ENCODE measurements at places on chromosomes 6 and 20.

DNA sequence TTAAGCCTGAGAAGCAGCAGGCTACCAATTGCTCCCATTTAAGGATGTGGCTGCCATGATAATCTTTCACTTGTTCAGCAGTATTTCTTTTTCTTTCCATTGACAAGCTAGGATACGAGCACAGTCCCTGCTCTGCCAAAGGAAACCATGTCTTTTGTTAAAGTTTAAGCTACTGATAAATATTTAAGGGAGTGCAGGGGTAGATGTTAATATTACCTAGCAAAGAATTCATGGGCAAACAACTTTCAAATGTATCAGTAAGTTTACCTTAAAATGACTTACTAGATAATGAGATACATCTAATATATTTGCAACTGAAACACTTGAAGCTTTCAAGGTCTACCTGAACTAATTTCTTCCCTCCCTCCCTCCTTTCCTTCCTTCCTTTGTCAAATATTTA lies 77.3 kb downstream of the OPN5 start:
- no peak for DNase-seq

GRCh38 chr20:17767624-17768023 lies 67.9 kb downstream of the BANF2 start:
- no peak for DNase-seq

- DNase-seq = no peak
These were observed 48.6 kb downstream of the RALY start for GRCh38 chr20:34042262-34042661.

GRCh38 chr6:25017932-25018567 lies 82.3 kb upstream of the RIPOR2 start:
- no peak for DNase-seq

- peak; percentile 19 for DNase-seq
These were observed 18.8 kb downstream of the RBL1 start for GRCh38 chr20:37077009-37077408.

GRCh38 chr6:147951726-147952125 lies 390.9 kb upstream of the SASH1 start:
- no peak for DNase-seq

DNA sequence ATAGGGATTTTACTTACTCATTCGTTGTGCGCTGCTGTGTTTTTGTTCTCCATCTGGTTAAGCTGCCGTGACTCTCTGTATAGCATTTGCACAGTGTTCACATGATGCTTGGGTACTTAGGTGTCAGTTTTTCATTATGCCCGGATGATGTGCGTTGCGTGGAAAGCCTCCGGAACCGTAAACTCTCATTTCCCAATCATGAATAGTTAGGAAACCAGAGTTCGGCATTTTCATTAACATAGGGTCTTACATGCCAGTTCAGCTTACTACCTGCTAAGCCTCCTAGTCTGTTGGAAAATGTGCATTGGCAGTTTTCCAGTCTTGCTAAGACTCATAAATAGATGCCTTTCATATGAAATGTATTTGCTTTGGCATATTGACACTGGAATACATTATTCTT lies 483.4 kb upstream of the FLRT3 start:
- DNase-seq = no peak

DNA sequence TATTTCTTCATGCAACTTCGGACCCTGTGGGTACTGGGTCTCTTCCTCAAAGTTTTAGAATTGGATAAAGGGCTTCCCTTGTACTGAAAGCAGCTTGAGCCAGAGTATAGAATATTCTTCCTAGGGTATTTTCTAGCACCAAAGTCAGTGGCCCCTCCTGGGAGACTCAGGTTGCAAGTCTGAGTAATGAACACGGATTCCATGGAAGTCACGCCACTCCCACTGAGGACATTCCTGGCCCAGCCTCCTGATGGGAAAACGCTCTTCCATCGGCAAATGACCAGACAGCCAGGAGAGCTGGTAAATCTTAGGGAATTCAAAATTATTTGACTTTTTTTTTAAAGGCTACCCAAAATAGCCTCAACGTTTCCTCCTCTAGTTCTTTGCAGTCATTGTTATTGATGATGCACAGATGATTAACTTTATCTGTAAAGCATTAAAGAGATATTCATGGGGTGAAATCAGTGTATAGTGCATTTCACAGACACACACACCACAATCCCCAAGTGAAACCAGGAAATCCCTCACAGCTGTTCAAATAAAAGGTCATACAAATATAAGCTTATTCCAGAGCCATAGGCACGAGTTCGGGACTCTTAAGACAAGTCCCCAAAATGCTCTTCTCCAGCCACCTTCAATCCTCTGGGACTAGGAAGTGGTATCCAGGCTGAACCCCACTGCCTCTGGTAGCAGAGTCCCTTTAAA lies 248.8 kb downstream of the SOD2 start:
- no peak for DNase-seq

DNA sequence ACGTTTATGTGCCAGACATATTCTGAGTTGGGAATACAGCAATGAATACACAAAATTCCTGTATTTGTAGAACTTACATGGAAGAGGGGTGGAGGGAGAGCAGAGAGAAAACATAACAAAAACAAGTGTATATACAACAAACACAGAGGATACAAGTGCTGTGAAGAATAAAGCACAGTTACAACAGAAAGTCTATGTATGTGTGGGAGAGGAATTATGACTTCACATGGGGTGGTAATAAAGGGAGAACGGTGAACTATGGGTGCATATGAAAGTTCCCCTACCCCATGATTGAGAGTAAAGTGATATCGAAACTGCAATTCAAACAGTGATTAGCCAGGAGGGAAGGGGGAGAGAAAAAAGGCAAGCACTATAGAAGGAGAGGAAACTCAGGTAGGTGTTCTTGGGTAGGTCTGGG lies 24.6 kb downstream of the HBS1L start:
- no peak for DNase-seq

DNA sequence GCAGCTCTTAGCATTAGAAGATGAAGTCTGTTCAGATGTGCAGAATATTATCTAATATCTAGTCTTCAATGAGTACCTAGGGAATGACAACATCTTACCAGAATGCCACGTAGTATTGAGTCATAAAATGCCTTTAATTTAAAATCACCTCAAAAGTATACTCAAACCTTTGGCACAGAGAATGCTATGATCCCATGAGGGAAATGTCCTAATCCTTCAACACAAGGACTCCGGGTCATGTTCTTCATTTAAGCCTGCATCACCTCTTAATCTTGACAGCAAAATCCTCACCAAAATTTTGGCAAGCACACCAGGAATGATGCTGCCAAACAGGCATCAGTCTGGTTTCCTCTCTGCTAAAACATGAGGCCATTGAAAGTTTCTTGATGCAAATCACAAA lies 23.6 kb upstream of the MARCKS start:
- DNase-seq = no peak

DNA sequence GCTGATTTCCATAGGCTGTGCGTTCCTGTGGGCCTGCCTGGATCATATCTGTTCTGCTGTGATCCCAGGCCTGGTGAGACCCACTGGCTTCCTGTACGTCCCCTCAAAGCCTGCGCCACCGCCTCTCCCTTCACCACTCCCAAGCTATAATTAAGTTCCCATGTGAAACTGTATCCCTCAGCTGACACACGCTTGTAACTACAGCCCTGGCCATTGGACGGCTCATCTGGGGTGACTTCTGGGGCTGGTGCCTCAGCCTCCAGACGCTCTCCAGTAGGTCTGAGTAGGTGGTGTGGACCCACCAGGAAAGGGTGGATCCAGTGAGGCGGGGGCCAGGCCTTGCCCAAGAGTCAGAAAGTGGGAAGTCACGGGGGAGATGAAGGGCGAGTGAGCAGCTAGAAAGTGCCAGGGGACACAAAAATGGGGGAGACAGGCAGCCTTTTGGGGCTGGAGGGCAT lies 21.0 kb downstream of the PPARD start:
- no peak for DNase-seq

GRCh38 chr6:3367630-3368029 lies 89.2 kb downstream of the SLC22A23 start:
- DNase-seq = no peak

GRCh38 chr6:135994857-135995544 lies 143.5 kb downstream of the PDE7B start:
- DNase-seq = no peak

- no peak for DNase-seq
These were observed 1.5 kb downstream of the ZC3H12D start for GRCh38 chr6:149483334-149483725.

All from Caco-2 (cell line).